Glomerular endothelial cell (primary cell): ENCODE measurements at places on chromosomes 3 and 15.
A peak's percentile ranks its signal among the peaks of the same experiment; 100 is the strongest.

GRCh38 chr3:15120986-15121385 lies 22.0 kb upstream of the RBSN start:
- DNase-seq = no peak

GRCh38 chr3:124266487-124266886 lies 274.6 kb upstream of the ROPN1 start:
- DNase-seq = no peak

DNA sequence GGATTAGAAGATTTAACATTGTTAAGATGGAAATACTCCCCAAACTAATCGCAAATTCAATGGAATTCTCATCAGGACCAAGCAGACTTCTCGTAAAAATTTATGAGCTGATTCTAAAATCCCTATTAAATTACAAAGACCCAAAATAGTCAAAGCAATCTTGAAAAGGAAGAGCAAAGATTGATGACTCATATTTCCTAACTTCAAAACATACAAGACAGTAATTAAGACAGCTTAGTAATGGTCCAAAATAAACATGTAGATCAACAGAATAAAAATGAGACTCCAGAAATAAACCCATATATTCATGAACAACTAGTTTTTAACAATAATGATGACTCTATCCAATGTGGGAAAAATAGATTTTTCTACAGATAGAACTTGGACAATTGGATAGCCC lies 148.7 kb downstream of the SI start:
- no peak for DNase-seq

DNA sequence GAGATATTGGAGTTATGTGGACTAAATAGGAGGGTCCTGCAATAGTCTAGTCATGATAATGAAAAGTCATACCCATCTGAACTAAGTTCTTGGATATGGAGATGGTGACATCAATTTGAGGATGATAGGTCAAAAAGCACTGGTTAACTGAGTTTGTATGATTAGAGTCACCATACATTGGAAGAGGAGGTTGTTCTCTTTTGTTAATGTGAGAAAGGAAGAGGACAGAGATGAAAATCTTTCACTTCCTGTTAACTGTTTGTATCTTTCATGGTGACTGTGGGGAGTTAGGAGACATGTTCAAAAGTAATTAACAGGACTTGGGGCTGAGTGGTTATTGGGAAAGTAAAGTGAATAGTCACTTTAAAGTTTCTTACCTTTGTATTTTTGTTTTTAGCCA lies 11.1 kb downstream of the TMEM62 start:
- DNase-seq = no peak

DNA sequence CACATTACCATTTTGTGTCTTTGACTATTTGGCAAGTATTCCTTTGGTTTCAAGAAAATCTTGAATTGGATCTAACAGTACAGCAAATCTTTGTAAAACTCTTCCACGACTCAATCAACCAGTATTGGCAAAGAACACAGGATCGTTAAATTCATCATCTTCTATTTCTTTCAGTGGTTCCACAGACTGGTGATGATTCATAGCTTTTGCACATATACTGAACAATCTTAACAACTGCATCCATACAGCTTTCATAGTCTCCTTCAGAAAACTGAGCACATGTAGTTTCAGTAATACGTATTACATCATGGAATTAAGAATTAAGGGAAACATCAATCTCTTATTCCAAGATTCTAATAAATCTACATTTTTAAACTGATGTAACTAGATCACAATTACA lies 91.6 kb upstream of the LIPC start:
- no peak for DNase-seq

GRCh38 chr15:96330064-96330449 lies 443 bp upstream of the NR2F2 start:
- no peak for DNase-seq

GRCh38 chr15:85743392-85744055 lies 51.2 kb downstream of the KLHL25 start:
- no peak for DNase-seq

GRCh38 chr3:15629860-15630597 lies 28.5 kb downstream of the BTD start:
- DNase-seq = peak; percentile 90

DNA sequence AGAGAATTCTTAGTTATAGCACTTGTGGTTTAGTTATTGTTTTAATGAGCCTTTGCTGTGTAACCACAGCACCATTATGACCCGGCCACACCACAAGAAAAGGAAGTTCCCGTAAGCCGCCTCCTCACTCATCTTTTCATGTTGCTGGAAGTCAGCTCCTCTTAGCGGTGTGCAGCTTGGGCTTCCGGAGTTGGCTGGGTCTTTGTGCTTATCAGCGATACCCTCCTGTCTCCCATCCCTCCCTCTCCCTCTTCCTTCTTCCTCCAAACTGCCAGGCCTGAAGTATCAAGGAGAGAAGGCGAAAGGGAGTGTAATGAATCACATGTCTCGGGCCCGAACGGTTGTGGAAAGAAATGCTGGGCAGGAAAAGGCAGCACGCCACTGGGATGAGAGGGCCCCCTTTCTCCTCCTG lies 353.5 kb downstream of the MCTP2 start:
- no peak for DNase-seq

DNA sequence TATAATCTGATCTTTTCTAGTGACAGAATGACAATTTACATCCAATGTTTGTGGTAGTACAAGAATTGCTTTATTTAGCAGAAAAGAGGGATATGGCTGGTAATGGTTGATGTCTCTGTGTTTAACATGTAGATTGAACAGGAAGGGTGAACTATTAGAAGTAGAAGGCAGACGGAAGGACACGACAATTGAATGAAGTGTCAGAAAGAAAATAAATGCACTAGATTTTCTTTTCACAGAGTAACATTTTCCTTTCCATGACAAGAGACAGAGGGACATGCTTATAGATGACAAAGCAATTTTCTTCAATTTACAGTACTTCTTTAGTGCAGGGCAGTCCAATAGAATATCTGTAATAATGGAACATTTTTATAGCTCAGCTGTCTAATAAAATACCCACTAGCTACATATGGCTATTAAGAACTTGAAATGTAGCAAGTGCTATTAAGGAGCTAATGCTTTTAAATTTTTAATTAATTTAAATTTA lies 48.9 kb upstream of the MBNL1 start:
- DNase-seq = no peak

DNA sequence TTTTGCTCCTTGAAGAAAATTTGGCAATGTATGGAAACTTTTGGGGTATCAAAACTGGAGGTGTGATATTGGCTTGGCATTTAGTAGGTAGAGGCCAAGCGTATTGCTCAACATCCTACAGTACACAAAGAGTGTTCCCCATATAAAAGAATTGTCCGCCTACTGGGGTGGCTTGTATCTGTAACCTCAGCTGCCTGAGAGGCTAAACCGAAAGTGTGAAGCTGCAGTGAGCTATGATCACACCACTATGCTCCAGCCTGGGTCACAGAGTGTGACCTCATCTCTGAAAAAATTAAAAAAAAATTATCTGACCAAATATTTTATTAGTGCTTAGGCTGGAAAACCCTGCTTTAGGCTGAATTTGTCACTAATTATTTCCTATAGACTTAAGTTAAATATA lies 483.9 kb downstream of the PYDC2 start:
- no peak for DNase-seq

DNA sequence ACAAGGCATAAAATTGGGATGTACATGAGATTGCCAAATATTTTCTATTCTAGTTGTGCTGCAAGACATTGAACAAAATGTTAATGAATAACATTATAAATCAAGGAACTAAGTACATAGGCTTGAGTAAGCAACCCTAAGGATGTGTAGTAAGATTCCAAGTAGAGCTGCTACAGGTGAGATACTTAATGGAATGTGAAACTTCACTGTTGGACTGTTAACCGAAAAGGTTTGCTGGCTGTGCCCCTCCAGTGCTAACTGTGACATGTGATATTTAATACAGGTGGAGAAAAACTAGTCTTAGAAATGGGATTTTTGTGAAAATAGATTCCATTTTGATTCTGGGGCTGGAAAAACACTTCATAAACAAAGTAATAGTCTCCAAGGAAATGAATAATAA lies 52.4 kb downstream of the TSC22D2 start:
- no peak for DNase-seq

DNA sequence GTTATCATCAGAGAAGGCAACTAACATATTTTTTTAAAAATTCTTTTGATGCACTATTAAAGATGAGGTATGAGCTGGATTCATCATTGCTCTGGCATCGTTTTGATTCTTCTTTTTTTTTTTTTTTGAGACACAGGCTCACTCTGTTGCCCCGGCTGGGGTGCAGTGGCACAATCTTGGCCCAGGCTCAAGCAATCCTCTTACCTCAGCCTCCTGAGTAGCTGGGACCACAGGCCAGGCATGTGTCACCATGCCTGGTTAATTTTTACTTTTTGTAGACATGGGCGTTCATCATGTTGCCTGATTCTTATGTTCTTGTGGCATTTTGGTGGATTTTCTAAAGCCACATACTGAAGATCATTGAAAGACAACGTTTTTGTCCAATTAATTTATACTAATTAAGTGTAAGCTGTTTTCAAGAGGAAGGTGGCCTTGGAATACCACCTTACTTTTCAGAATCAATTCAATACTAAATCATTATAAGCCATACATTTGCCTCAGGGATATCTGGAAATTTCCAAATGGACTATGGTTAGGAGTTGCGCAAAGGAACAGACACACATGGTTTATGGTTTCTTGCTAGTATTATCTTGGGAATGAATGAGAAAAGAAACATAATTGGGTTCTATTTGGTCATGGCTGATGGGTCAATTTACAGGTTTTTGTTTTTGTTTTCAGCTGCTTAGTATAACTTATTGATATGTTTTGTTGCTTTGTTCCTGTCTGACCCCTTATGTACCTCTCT lies 22.8 kb downstream of the SLC28A2 start:
- DNase-seq = no peak

- DNase-seq = no peak
Measured at GRCh38 chr3:122636697-122637096, 43.9 kb upstream of the PARP14 start.

- no peak for DNase-seq
Measured at GRCh38 chr3:195054311-195054710, 216.6 kb downstream of the XXYLT1 start.

- no peak for DNase-seq
Measured at GRCh38 chr3:124691599-124691998, 38.7 kb upstream of the UMPS start.

- DNase-seq = peak; percentile 97
Measured at GRCh38 chr15:39579487-39580116, 1.3 kb upstream of the THBS1 start.

GRCh38 chr3:152922554-152922953 lies 87.6 kb downstream of the P2RY1 start:
- DNase-seq = no peak

DNA sequence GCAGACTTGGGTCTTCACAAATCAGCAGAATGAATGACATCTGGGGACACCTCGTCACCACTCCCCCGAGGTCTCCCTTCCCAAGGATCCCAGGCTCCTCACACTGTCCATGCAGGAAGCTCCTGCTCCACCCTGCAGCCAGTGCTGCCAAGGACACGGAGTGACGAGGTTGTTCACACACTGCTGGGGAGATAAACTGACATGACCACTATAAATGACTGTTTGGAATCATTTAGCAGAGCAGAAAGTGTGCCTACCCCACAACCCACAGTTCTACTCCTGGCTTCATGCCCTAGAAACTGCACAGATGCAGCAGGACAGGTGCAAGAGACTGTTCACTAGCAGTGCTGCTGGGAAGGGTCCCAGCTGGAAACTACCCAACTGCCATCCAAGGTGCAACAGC lies 19.7 kb upstream of the PRSS50 start:
- DNase-seq = no peak

- no peak for DNase-seq
Measured at GRCh38 chr3:26753095-26753494, 130.5 kb downstream of the LRRC3B start.

DNA sequence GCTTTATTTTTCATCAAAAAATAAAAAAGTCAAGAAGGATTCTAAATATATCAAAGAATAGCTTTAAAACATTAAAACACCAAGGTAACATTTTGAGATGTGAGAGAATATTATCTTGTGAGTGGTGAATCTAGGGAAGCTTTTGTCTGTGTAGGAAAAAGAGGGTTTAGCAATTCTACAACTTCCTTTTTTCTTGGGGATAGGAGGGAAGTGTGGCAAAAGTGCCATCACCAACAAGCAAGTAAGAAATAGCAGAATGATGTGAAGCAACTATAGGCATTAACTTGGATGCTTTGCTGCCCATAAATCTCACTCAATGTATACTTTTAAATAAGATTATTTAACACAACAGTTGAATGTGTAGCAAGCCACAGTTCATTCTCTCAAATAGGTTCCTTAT lies 57.8 kb upstream of the SUCLG2 start:
- DNase-seq = no peak

GRCh38 chr3:124229420-124229819 lies 237.5 kb upstream of the ROPN1 start:
- DNase-seq = no peak

GRCh38 chr3:106058475-106058874 lies 189.7 kb upstream of the CBLB start:
- no peak for DNase-seq

- no peak for DNase-seq
Measured at GRCh38 chr3:122255757-122256439, 69.2 kb upstream of the CSTA start.

DNA sequence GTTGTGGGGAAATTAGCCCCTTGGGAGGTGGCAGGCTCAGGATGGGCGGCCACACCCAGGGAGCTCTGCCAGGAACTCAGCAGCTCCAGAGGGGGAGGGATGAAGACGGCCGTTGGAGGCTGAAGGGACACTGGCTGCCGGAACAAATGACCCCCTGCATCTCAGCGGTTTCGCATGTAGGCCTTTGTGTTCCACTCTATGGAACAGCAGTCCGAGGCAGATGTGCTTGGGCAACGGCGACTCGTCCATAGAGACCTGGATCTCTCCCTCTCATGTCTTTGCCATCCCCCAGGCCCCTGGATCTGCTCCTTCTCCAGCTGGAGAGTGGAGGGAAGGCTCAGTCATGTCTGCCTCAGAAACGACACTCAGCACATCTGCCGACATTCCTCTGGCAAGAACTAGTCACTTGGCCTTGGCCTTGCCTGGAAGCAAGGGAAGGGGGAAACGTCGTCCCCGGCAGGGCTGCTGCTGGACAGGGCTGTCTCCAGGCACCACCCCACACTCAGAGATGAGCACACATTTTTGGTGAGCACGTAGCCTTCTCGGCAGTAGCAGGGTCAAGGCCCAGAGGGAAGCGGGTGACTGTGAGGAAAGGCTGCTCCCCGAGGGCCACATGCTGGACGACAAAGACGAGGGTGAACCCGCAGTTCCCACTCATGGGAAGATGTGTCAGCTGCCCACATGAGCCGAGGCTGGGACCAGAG lies 83.8 kb downstream of the ASB7 start:
- no peak for DNase-seq

- no peak for DNase-seq
Measured at GRCh38 chr15:52257734-52258062, 37.9 kb downstream of the MYO5C start.

- no peak for DNase-seq
Measured at GRCh38 chr3:188206787-188207186, 52.8 kb downstream of the LPP start.

DNA sequence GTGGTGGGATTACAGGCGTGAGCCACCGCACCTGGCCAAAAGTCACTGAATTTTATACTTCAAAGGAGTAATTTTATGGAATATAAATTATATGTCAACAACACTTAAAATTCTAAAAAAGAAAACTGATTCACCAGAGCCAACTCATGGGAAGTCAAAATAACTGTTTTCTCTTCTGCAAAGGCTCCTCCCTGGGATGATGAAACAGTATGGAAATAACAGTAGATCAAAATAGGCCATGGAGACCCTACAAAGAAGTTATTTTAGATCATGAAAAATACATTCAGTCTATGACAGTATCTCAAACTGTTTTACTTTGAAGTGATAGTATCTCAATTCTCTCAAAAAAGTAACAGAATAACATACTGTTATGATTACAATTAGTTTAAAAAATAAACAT lies 102.7 kb downstream of the IGSF11 start:
- DNase-seq = no peak

GRCh38 chr3:161737171-161737570 lies 240.6 kb downstream of the OTOL1 start:
- no peak for DNase-seq
